Activated T-cell treated with anti-CD3 and anti-CD28 coated beads, Interleukin-2, amount 50 U/mL, for 1 hour (primary cell): ENCODE measurements at places on chromosomes 3 and 15.

- no peak for DNase-seq
These were observed 24.8 kb downstream of the AADAC start for GRCh38 chr3:151838574-151839312.

DNA sequence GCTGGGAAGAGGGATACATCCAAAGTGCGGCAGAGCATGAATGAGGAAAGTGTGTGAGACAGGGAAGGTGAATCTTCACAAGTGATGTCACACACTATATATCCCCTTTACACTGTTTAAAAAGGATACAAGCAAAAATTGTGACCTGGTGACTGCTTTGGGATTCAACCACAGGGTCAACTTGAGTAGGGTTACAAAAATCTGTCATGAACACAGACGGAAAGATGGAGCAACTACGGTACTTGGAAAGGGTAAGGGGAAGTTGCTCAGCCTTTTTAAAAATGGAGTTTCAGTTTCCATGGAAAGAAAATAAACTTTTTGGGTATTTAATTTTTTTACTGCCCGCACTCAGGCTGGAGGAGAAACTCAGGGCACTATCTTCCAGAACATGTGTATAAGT lies 60.3 kb downstream of the B3GNT5 start:
- DNase-seq: no peak

DNA sequence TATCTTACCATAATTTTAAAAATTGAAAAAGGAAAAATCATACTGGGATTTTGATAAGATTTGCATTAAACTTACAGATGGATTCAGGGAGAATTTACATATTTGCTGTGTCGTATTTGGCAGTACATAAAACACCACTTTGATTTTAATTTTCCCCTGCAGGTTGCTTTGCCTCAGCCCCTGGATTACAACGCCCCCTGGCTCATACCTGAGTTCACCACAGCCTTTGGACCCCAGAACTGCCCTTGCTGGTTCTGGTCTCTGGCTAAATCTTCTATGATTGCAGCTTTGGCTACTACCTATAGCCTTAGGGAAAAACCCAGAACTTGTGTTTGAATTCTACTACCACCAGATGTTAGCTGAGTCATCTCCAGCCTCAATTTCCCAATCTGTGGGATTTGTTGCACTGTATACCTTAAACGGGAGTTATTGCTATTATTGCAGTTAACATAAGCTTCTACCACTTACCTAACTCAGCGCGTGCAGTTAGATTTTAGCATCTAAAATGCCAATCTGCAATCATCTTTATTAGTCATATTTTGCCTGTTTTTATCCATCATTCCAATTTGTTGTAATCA lies 315.7 kb upstream of the GADL1 start:
- DNase-seq: no peak

DNA sequence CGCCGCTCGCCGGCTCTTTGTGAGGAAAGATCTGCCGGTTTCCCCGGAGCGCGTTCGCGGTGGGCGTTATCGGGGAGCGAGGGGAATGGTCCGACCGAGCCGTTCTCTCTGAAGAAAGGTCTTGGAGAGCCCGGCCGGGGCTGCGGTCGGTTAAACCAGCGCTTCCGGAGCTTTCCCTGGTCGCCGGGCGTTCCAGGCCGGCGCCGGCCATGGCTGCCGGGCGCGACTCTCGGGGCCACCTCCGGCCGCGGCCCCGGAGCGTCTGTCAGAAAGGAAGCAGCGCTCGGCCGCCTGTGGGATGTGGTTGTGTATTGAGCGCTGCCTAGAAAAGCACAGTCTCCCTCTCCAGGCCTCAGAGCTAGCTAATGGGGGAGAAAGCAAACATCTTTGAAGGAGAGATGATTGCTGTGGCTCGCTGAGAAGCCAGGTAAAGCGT lies 731 bp downstream of the FYTTD1 start:
- peak; percentile 65 for DNase-seq

DNA sequence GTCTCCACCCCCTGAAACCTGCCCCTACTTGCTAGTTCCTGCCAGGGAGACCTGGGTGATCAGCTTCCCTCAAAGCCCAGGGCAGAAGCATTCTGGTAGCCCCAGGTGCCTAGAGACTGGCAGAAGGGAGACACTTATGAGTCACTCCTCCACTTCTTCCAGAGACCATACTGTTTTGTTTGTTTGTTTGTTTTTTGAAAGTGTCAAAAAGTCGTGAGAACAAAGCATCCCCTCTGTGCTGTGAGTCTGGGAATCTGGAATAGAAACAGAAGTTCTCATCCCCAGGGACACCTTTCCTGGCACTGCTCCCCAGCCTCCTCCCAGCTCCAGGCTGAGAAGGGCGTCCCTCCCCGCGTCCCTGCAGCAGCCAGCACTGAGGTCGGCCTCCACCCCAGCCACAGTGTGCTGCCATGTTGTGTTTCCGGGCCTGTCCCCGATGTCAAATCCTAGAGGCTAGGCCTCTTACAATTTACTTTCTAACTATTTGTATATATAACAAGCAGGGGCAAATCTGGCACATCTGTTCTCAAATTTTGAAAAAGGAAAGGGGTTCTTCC lies 573.0 kb downstream of the RBMS3 start:
- no peak for DNase-seq
